Psoas muscle (tissue), 8 donors: ENCODE measurements at places on chromosomes 12 and 14. TPM values are rescaled to one million over a fixed set of nuclear protein-coding genes. Genes with fewer than 3 reads are reported as not detected.

DNA sequence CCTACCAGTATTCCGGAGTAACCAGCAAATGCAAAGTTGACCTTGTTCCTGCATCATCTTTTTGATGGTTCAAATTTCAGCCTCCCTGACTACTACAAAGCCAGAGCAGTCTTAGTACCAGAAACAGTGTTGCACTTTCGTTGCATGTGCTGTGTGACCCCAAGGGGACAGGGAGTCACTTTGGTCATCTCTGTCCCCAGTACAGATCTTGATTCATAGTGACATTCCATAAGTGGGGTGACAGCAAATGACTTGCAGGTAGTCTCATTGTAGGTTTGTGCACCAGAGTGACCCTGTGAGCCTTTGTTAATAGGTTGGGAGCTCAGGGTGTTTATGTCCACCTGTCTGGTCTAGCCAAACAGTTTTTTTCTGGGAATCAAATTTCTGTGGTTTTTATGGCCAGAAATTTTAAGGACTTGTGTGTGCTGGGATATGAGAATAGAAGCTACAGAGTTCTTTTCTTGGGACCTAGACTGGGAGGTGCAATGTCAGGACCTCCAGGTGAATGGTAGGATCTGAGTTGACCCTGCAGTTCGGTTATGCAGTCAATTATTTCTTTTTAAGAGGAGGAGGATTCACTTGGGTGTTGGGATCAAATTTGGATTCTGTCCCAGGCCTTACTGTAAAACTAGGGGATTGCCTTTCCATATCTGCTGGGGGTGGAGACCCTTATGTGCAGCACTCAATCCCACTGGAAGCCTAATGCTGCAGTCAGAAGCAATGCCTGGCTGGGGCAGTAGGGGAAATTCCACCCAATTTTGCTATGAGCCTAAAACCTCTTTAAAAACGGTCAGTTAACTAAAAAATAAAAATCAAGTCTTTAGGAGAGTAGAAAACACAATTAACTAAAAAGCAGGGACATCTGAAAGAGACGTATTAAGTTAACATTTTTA, 10.1 kb downstream of the EIF5 start:
- no peak for DNase-seq

DNA sequence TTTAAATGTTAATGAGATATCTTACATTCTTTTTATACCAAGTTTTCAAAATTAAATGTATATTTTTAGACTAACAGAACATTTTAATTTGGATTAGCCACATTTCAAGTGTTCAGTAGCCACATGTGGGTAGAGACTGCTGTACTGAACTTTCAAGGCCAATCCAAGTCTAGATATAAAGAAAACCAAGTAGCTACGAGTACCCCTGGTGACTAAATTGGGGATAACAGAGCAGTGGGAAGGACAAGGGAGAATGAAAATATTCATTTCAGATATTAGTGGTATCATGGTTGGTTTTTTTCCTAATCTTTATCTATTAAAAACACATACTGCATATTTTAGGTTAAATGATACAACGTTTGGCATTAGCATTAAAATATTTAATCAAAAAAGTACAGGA, 69.4 kb upstream of the RHOJ start:
- DNase-seq = no peak

ALDH6A1 gene
- 7.3 TPM for polyA plus RNA-seq

DNA sequence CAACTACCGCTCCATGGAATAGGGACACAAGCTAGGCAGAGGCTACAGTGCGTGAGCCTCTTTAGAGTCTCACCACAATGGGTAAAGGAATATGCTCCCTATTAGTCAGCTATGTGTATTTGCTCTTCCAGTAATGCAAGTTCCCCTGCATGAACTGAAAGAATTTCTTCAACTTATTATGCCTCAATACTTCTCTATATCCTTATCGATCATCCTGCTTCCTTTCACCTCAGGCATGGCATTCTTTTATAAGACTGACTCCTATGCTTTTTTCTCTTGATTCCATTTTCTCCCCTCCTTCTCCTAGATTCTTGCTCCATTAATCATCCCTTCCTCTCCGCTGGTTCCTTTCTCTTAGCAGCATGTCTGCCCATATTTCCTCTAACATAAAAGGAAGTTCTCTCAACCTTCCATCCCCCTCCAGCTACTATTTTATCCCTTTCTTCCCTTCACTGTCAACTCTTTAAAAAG, 94.5 kb upstream of the CPM start:
- no peak for DNase-seq

GRCh38 chr12:22722081-22722480, 97.1 kb downstream of the ETNK1 start:
- no peak for DNase-seq

MDP1 gene
- 6.2 TPM for polyA plus RNA-seq
